ENCODE measurements at places on chromosomes 4 and X.

GRCh38 chr4:154781126-154781982 is at the start of gene RBM46:
Gene RBM46, plus strand, starts transcription at chr4:154781272. Its CDS starts 15,481 bp downstream, at chr4:154796753.
- no peak for DNase-seq

DNA sequence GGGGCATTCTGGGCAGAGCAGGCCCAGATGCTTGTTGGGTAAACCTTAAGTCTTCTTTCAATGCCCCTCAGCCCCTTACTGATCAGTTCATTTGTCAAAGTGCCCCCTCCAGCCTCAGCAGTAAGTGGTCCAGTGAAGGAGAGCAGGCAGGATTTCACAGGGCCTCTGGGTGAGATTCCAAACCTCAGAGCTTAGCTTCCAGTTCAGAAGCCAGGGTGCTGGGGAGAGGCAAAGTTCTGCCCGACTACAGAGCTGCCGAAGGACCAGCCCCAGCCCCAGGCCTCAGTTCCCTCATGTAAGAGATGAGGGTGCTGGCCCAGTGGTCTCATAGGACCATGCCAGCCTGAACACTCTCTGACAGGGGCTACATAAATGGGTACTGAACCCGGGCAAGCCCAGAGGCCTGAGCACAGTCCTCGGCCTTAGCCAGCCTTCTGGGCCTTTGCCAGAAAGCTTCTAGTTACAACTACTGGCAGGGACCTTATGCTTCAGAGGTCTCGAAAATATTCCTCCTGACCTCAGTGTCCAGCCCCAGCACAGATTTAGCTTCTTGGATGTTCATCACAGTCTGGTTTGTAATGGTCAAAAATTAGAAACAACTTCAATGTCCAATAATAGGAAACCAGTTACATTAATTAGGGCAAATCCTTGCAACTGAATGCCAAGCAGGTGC is 851 bp upstream of the RIPPLY1 start:
- DNase-seq: no peak

- no peak for DNase-seq
Observed at GRCh38 chr4:20421603-20421985, 169.9 kb downstream of the SLIT2 start.

GRCh38 chrX:118325453-118325852 is 20.5 kb upstream of the WDR44 start:
- DNase-seq: no peak

- DNase-seq: no peak
Observed at GRCh38 chrX:3697701-3698279, 15.7 kb downstream of the PRKX start.

DNA sequence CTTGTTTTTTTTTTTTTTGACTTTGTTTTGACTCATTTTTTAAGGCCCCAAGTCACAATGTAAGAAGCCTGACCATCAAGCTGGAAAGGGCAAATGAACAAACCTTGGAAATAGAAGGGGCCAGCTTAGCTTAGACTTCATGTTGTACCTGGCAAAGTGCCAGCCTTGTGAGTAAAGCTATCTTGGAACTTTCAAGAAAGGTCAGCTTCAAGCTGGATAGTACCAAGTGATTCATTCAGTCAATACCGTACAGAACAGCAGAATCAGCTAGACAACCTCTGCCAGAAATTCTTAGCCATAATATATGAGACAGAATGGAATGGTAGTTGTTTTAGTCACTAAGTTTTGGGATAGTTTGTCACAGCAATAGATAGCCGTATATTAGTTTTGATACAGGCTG is 1492.2 kb upstream of the TENM3 start:
- DNase-seq: no peak

DNA sequence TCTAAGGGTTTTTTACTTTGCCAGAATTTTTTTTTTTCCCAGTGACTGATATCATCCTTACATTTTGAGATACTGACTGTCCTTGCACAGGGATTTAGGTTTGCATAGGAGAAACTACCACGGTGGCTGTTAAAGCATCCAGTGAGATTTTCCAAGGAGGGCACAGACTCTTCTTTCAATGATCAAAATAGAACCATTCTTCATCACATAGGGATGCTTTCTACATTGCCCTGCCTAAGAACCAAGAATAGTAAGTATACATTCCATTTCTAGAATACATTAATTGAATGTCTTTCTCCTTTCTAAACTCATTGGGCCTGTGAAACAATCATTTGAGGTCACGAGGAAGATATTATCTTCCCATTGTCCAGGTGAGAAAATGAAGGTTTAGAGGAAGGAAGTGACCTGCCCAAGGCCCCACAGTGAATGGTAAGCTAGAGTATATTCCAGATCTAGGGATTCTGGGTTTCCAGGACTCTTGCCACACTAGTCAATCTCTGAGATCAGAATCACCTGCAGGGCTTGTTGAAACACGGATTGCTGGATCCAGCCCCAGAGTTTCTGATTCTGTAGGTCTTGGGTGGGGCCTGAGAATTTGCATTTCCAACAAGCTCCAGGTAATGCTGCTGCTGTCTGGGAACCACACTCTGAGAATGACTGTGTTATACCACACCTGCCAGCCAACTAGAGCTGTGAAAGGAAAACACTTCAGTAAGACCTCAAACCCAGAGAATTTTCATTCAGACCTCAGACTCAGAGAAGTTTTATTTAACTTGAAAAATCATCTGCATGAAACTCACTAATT is 17.7 kb upstream of the TMEM154 start:
- no peak for DNase-seq

DNA sequence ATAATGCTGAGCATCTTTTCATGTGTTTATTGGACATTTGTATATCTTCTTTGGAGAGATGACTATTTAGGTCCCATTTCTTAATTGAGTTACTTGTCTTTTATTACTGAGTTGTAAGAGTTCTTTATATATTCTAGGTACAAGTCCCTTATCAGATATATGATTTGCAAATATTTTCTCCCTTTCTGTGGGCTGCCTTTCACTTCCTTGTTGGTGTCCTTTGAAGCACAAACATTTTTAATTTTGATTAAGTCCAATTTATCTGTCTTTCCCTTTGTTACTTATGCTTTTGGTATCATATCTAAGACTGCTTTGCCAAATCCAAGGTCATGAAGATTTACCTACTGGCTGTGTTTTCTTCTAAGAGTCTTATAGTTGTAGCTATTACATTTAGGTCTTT is 113.2 kb downstream of the HNRNPD start:
- no peak for DNase-seq

DNA sequence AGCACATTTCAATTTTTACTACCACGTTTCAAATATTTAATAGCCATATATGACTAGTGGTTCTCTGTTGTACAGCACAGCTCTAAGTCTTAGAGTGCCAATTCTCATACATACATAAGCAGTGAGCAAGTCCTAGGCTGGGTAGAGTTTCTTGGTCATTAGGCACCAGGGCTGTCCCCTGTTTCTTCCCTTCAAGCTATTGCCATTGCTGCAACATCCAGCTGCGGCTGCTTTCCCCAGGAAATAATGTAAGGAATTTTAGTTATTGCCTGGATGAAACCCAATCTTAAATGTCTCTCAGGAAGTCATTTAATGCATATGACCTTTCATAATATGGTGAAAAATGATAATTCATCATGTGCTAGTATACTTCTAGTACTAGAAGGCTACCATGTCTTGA is 74.1 kb upstream of the PPP3CA start:
- DNase-seq: no peak
